Left renal cortex interstitium (tissue), 4 donors: ENCODE measurements at places on chromosomes 16 and 17.

DNA sequence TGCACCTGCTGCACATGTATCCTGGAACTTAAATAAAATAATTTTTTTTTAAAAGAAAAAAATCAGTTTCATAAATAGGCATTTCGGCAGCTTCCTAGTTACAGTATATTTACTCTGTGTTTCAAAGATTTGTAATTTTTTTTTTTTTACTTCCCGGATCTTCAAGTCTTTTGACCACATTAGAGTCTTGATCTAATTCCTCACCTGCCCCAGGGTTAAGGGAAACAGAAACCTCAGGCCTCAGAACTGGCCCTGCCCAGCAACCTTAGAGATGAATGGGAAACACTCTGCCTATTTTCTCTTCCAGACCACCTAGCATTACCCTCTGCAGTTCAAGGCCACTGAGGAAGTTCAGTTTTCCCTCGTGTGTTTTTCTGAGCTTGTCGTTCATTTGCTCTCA lies 304.0 kb downstream of the MAF start:
- no peak for DNase-seq

GRCh38 chr16:55037046-55037445 lies 106.4 kb downstream of the IRX5 start:
- no peak for DNase-seq

GRCh38 chr17:51707216-51707615 lies 446.9 kb downstream of the UTP18 start:
- no peak for DNase-seq

DNA sequence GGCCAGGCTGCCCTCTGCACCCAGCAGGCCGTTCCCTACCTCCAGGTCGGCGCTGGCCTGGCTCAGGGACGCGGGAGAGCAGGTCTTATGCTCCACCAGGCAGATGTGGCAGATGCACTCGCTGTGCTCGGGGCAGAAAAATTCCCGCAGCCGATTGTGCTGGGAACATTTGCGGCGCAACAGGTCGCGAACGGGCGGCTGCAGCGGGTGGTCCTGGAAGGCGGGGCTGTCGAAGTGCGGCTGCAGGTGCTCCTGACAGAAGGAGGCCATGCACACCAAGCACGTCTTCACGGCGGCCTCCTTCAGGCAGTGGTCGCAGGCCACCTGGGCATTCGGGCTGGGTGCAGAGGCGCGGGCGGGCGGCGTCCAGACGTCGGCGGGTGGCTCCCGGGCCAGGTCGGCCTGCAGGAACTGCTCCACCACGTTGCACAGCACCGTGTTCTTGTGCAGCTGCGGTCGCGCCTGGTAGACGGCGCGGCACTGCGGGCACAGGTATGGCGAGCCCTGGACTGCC lies 439 bp downstream of the TRIM25 start:
- DNase-seq = no peak

DNA sequence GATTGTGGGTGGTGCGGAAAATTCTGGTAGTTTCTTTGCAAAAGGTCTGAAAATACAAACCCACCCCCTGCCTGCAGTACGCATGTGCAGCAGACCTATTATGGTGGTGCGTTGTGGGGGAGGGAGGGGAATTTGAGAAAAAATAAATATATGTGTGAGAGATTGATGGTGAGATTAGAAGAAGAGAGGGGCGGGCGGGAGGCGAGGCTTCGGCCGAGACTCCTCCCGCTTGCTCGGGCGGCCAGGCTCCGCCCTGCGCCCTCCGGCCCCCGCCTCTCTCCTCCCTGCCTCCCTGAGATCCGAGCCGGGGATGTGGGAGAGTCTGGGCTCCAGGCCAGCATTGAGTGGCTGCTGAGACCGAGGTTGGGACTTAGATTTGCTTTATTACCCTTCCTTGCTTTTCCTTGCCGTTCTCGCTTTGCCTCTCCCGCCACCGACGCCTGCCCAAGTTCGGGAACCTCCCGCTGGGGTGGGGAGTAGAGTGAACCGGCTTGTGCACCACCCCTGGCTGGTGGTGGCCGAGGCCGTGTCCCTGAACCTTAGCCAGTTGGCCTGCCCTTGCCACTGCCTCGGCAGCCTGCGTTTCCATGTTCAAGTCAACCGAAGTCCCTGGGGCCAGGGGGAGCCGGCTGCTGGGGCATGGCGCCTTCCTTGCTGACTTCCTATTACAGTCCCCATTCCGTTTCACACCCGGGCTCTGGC lies 956 bp upstream of the CHD3 start:
- peak; percentile 95 for DNase-seq

DNA sequence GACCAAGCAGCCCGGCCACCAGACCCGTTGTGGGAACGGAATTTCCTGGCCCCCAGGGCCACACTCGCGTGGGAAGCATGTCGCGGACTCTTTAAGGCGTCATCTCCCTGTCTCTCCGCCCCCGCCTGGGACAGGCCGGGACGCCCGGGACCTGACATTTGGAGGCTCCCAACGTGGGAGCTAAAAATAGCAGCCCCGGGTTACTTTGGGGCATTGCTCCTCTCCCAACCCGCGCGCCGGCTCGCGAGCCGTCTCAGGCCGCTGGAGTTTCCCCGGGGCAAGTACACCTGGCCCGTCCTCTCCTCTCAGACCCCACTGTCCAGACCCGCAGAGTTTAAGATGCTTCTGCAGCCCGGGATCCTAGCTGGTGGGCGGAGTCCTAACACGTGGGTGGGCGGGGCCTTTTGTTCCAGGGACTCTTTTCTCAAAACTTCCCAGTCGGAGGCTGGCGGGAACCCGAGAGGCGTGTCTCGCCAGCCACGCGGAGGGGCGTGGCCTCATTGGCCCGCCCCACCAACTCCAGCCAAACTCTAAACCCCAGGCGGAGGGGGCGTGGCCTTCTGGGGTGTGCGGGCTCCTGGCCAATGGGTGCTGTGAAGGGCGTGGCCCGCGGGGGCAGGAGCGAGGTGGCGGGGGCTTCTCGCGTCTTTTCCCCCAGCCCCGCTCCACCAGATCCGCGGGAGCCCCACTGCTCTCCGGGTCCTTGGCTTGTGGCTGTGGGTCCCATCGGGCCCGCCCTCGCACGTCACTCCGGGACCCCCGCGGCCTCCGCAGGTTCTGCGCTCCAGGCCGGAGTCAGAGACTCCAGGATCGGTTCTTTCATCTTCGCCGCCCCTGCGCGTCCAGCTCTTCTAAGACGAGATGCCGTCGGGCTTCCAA lies at the start of gene SLC2A4:
TSS of gene SLC2A4 (plus strand) at position 645 of the 879 bp plus-strand sequence. CDS start at position 862, 217 bp downstream.
- peak; percentile 95 for DNase-seq

GRCh38 chr16:54473226-54473993 lies 186.8 kb upstream of the IRX3 start:
- DNase-seq = no peak

DNA sequence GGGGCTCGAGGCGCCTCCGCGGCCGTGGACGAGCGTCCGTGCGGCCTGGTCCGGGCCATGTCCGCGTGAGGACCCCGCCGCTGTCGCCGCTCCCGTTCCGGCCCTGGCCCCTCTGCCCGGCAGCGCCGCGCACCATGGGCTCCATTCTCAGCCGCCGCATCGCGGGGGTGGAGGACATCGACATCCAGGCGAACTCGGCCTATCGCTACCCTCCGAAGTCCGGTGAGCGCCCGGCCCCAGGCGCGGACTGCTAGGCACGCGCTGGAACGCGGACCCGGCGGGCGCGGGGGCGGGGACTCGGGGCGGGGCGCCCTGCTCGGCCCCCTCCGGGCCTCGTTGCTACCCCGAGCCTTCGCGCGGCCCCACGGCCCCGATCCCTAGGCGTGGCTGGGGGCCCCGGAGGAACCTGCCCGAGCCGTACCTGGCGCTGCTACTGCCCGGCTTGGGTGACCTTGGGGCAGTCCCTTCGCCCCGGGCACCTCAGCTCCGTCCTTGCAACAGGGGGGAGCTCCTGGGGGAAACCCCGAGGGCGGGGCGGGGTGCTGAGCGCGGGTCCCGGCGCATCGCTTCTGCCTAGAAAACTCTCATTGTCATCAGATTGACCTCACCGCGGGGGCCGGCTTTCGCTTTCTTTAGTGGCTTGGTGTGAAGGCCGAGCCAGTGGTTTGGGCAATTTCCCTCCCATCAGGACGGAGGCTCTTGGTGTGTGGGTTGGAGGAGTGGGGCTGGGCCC lies 367 bp downstream of the MGRN1 start:
- DNase-seq = no peak

- no peak for DNase-seq
These were observed 21.3 kb downstream of the ADGRG5 start for GRCh38 chr16:57563761-57564160.

DNA sequence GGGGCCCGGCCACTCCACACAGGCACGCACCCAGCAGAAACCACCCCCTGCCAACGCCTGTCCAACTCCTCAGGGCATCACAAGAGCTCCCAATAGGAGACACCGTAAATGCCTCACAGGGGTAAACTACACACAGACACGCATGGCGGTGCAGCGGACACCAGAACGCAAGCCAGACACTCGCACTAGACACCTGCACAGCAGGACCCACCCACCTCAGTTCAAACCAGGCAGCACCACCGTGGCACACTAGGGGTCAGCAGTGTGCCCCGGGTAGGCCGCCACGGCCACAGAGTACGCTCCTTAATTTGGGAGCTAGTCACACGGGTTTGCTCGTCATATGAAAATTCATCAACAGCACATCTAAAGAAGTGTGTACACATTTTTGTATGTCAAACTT lies 3.4 kb downstream of the SLC38A10 start:
- DNase-seq = no peak

DNA sequence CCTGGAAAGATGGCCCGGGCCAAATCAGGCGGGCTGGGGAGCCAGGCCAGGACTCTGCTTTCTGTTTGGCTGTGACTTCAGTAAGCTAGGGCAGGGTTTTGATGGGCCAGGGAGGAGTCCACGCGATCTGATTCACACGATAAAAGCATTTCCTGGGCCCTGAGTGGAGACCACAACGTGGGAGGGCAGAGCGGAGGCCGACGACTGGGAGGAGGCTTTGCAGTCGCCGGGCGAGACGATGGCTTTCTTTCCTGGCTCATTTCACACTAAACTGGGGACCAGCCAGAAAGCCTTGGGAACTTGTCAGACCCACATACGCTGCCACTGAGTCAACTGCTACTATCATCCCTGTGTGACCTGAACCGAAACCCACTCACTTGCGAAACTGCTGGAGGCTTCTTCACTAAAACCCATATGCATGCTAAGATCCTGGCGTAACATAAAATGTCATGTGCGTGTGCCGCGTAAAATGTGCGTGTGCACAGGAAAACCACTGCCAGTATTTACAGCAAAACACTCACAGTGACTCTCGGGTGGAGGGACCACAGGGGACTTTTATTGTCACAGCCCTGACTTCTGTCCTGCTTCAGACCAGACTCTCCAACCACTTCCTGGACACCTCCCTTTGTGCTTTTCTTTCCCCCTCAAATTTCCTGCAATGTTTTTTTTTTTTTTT lies 14.2 kb upstream of the RHBDF2 start:
- DNase-seq = no peak

- no peak for DNase-seq
These were observed 5.0 kb downstream of the KATNB1 start for GRCh38 chr16:57740423-57741071.

DNA sequence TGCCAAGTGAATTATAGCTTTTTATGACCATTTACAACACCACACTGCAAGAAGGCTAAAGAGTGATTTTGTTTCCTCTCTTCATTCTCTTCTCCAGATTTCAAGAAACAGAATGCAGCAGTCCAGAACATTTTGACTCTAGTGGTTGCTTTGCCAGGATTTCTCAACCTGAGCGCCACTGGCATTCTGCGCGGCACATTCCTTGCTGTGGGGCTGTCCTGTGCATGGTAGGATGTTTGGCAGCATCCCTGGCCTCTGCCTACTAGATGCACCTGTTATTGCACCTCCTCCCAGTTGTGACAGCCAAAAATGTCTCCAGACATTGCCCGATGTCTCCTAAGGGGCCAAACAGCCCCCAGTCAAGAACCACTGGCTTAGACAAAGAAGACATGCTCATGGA lies 25.7 kb upstream of the SLC39A11 start:
- DNase-seq = no peak

DNA sequence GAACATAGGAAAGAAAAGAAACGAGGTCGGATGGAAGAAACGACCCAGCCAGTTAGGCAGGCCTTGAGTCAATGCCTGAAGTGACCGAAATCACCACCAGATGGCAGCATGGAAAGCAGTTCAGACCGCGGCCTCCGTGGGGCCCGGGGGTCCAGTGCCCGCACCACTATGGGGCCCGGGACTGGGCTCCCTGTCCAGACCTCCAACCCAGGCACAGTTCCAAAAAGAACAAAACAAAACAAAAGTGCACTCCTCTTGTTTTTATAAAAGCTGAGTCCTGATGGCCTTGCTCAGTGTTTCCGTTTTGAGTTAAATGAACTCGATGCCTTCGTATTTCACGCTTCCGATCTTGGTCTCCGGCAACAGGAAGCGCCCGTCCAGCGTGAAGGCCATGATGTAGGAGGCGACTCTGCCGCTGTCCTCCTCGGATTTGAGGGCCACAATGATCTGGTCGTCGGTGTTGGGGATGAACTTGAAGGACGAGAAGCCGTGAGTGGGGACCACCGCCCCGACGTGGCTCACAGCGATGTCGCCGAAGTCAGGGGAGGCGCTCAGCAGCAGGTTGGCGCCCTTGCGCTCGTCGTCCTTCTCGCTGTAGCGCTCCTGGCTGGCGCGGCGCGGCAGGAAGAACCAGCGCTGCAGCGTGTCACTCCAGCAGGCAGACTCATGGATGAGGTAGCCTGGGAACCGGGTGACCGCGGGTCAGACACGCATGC lies 13.7 kb upstream of the LGALS3BP start:
- DNase-seq = no peak

DNA sequence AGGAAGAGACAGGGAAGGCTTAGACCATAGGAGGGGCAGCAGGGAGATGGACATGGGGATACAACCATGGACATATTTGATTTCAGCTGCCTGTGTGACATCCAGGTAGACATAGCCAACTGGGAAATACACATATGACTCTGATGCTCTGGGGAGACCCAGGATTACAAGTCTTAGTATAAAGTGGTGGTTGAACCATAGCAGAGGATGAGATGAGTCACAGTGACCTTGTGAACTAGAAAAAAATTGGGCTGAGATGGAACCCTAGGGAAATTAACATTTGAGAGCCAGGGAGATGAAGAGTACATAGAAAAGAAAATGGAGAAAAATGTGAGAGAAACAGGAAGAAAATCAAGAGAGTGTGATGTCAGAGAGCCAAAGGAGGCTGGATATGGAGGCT lies 10.2 kb downstream of the MARCHF10 start:
- DNase-seq = no peak

DNA sequence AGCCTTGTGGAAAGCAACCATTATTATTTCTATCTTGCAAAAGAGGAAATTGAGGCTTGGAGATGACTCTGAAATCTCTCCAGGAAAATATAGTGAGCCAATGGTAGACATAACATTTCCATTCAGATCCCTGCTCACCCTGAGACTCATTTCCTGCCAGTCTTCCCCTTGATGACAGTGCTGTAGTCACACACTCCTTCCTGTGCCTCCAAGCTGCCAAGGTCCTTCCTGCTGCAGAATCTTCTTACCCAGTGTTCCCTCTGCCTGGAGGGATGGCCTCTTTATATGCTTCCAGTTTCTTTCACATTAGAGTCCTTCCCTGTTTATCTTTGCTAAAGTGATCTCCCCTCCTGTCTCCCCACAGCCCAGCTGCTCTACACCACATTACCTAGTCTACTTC lies 648.1 kb downstream of the TOX3 start:
- no peak for DNase-seq
